Neural crest cell (in vitro differentiated cells): ENCODE measurements at places on chromosomes 6 and 20.

- H3K36me3 ChIP-seq: no peaks in the 10 kb centered on the region
- peaks cover 31% of the 10 kb centered on the region for H3K4me1 ChIP-seq
- H3K27ac ChIP-seq: no peak overlapping the region
- H3K4me3 ChIP-seq: no peak overlapping the region
These were observed 288.1 kb upstream of the SUPT3H start for GRCh38 chr6:45665859-45666258.

GRCh38 chr6:124993327-124993726 lies 31.1 kb downstream of the RNF217 start:
- H3K27ac ChIP-seq: no peak overlapping the region
- H3K4me1 ChIP-seq: peaks cover 4% of the 10 kb centered on the region
- H3K4me3 ChIP-seq: no peak overlapping the region
- no peak for DNase-seq

DNA sequence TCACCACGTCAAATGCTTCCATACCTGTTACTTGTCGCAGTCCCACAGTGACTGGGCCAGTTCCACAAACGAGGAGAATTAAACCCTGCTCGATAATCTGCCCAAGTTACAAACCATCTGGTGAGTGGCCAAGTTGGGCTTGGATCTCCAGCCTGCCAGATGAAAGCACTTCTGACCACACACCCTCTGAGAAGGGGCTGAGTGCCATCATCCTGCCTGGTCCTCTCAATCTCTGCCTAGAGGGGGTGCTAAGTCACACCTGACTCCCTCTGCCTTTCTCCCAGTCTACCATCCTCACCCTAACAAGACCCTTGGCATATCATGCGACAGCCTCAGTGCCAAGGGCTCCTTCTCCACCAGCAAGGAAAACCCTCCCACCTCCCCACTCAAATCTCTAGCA lies 15.8 kb downstream of the RRP36 start:
- H3K27me3 ChIP-seq: no peaks in the 10 kb centered on the region
- peaks cover 13% of the 10 kb centered on the region for H3K36me3 ChIP-seq
- no peaks in the 10 kb centered on the region for H3K4me1 ChIP-seq

GRCh38 chr6:115728171-115728570 lies 332.5 kb downstream of the FRK start:
- peaks cover 3% of the 10 kb centered on the region for H3K27me3 ChIP-seq
- no peak for DNase-seq
- H3K36me3 ChIP-seq: no peaks in the 10 kb centered on the region
- H3K4me3 ChIP-seq: no peak overlapping the region
- H3K27ac ChIP-seq: no peak overlapping the region
- no peaks in the 10 kb centered on the region for H3K4me1 ChIP-seq

DNA sequence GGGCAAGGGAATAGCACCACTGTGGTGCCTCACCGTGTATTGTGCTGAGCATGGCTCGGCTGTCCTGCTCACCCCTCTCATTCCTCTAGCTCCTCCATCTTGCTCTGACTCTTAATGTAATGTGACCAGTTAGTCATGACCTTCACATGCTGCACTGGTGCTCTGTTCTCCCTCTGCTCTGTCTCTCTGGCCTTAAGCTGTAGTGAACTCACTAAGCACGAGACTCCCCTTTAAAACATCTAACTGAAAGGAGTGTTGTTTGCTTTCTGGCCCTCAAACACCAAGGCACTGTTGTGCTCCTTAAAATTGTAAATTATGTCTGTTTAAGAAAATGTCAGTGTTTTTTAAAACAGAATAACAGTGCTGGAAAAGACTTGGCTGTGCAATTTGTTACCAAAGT lies 140.4 kb downstream of the HDGFL1 start:
- peaks cover 45% of the 10 kb centered on the region for H3K4me1 ChIP-seq
- DNase-seq: no peak
- H3K36me3 ChIP-seq: no peaks in the 10 kb centered on the region
- peak overlapping the region; percentile 27 for H3K27ac ChIP-seq
- no peaks in the 10 kb centered on the region for H3K27me3 ChIP-seq

DNA sequence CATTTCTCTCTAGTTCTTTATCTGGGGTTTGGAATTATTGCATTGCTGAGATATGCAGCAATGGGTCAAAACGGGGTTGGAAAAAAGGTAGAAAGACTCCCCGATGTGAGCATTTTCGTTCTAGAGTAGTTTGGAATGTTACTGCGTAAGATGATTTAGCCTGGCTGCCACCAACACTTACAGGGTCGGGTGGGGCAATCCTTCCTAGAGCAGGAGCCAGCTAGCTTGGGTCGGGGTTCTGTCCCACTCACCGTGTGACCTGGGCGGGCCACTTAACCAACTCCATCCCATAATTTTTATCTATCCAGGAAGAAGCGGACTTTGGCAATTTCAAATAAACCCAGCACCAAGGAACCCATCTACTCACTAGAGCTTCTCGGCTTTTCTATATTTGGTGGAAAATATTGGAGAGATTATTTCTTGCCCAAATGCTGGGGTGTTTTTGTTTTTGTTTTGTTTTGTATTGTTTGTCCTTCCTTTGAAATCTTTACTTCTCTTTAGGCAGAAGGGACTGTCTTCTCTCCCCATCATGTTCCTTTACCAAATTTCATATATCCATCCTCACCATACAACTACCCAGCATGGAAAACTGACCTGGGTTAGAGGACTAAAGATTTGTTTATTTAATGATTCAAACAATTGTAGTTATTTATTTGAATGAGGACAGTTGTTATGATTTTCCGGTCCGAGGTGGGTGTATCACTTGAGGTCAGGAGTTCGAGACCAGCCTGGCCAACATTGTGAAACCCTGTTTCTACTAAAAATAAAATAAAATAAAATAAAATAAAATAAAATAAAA lies 72.4 kb downstream of the GPX5 start:
- H3K4me1 ChIP-seq: peaks cover 8% of the 10 kb centered on the region
- H3K27ac ChIP-seq: no peak overlapping the region
- H3K36me3 ChIP-seq: no peaks in the 10 kb centered on the region
- H3K4me3 ChIP-seq: peak overlapping the region; percentile 73
- DNase-seq: no peak

DNA sequence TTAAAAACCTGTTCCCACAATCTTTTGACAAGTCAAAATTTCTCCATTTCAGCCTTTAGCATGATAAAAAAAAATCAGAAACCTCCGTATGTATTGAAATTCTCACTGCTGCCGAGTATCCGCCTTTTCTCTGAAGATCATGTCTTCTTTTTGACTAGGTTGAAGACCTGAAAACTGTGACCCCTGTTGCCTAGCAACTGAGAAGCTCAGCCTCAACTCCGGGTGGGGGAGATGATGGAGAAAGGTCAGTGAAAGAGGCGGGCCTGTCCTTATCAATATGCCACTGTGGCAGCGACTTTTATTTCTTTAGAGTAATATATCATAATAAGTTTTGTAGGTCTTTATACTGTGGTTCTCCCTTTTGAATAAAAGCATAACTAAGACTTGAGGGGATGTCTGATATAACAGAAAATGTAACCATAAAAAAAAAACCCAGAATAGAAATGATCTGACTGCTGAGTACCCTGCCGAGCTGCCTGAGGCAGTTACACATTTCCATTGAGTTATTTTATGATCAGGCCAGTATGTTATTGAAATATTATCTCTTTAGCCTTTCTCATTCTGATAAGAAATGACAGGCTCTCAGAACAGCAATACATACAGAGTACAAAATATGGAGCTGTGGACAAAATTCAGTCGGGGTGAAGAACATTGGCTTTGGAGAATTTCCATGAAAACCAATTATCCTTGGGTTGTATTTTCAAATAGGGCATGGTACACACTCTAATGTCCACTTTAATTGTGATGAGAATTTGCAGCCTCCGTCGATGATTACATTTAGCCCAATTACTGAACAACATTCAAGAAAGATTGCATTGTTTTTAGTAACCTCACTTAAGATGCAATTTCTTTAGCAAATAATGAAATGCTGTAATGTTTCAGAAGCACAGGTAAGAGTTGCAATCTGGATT lies 136.7 kb upstream of the EEF1E1 start:
- no peaks in the 10 kb centered on the region for H3K27me3 ChIP-seq
- H3K36me3 ChIP-seq: no peaks in the 10 kb centered on the region
- H3K4me3 ChIP-seq: no peak overlapping the region
- DNase-seq: no peak

DNA sequence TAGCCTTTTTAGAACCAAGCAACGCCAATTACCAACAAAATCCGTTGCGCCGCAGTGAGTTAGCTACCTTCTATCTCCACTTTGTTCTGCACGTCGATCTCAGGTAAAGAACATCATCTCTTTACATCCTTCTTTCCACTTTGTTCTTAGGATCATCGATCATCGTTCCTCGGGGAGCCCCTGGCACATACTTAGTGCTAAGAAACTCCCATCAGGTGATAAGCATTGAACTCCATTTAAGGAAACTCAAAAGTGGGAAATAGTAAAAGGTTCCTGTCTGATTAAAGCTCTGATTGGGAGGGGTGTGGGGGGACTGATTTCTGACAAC lies 227.0 kb upstream of the PRSS16 start:
- peaks cover 23% of the 10 kb centered on the region for H3K4me1 ChIP-seq
- peaks cover 22% of the 10 kb centered on the region for H3K36me3 ChIP-seq
- DNase-seq: no peak

DNA sequence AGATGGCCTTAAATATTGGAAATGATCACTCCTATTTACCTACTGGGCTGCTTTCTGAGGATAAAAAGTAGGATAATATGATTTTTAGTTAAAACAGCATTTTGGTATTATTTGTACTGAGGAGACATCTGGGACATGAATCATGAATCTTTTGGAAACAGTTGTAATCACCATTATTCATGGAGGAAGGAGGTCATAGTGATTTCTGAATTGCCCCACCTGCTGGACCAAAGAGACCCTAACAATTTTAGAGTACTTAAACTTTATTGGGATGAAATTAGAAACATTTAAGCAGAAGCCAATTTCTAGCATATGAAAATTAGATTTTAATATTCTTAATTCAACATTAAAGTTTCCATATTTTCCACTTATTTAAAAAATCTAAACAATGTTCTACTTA lies 108.4 kb upstream of the SIM1 start:
- H3K4me3 ChIP-seq: no peak overlapping the region
- no peaks in the 10 kb centered on the region for H3K27me3 ChIP-seq
- no peak for DNase-seq
- H3K4me1 ChIP-seq: no peaks in the 10 kb centered on the region
- no peak overlapping the region for H3K27ac ChIP-seq
- peaks cover 17% of the 10 kb centered on the region for H3K36me3 ChIP-seq

DNA sequence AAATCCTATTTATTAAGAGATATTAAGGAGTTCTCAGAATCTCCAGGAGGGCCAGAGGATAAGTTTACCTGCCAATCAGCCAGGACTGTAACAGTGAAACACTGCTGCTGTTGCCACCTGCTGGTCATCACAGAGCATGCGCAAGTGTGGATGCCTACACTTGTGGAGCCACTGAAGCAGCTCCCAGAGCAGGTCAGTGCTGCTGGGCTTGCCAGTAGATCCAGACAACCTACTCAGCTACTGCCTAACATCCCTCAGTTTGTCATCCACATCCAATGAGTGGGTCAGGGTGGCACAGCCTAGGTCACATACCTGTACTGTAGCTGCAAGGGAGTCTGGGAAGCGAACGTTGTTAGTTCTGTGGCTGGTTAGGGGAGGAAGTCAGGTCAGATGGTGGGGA lies 18.3 kb upstream of the NHSL1 start:
- peaks cover 23% of the 10 kb centered on the region for H3K36me3 ChIP-seq
- H3K27ac ChIP-seq: no peak overlapping the region
- H3K4me1 ChIP-seq: peaks cover 47% of the 10 kb centered on the region
- DNase-seq: no peak

GRCh38 chr6:84740385-84740784 lies 24.0 kb downstream of the TBX18 start:
- H3K4me1 ChIP-seq: no peaks in the 10 kb centered on the region
- no peak for DNase-seq
- peaks cover 89% of the 10 kb centered on the region for H3K27me3 ChIP-seq
- no peaks in the 10 kb centered on the region for H3K36me3 ChIP-seq
- H3K4me3 ChIP-seq: no peak overlapping the region
- no peak overlapping the region for H3K27ac ChIP-seq

GRCh38 chr6:128249429-128249828 lies 271.0 kb downstream of the PTPRK start:
- no peak overlapping the region for H3K27ac ChIP-seq
- no peaks in the 10 kb centered on the region for H3K36me3 ChIP-seq
- no peaks in the 10 kb centered on the region for H3K4me1 ChIP-seq
- H3K4me3 ChIP-seq: no peak overlapping the region
- no peak for DNase-seq
- H3K27me3 ChIP-seq: no peaks in the 10 kb centered on the region

- H3K36me3 ChIP-seq: no peaks in the 10 kb centered on the region
- no peak overlapping the region for H3K4me3 ChIP-seq
- H3K27ac ChIP-seq: peak overlapping the region; percentile 87
- DNase-seq: no peak
- no peaks in the 10 kb centered on the region for H3K27me3 ChIP-seq
These were observed 71.9 kb downstream of the TMEM170B start for GRCh38 chr6:11609324-11610071.
